ENCODE measurements at places on chromosomes 1 and 21. TPM values are rescaled to one million over a fixed set of nuclear protein-coding genes. Genes with fewer than 3 reads are reported as not detected.

TNFAIP8L2 gene
- not detected for total RNA-seq

PATJ gene
- total RNA-seq: 6.8 TPM

FCRL6 gene
- total RNA-seq: not detected

SLC22A15 gene
- 2.7 TPM for total RNA-seq

RPE65 gene
- not detected for total RNA-seq

ERRFI1 gene
- total RNA-seq: 13.2 TPM

ICOSLG gene
- total RNA-seq: 0.16 TPM

LCE2C gene
- total RNA-seq: not detected

MCOLN3 gene
- 6.9 TPM for total RNA-seq

AKT3 gene
- 23.3 TPM for total RNA-seq

PINK1 gene
- 99.6 TPM for total RNA-seq

FCRL5 gene
- total RNA-seq: not detected

C1orf94 gene
- total RNA-seq: not detected

CELF3 gene
- total RNA-seq: not detected

WNT3A gene
- not detected for total RNA-seq

NUAK2 gene
- 0.43 TPM for total RNA-seq

HPDL gene
- total RNA-seq: 0.26 TPM

RGS18 gene
- total RNA-seq: not detected

GMEB1 gene
- total RNA-seq: 4.1 TPM

A3GALT2 gene
- not detected for total RNA-seq

UBL4B gene
- 0.09 TPM for total RNA-seq

IL19 gene
- total RNA-seq: not detected

VANGL2 gene
- total RNA-seq: under 0.01 TPM

MTARC1 gene
- total RNA-seq: 0.86 TPM

FCGR2B gene
- total RNA-seq: not detected

TMEM54 gene
- total RNA-seq: 55.5 TPM

ODR4 gene
- 18.8 TPM for total RNA-seq

BNIPL gene
- 0.16 TPM for total RNA-seq

S100A10 gene
- total RNA-seq: 186 TPM

NBPF15 gene
- 41.5 TPM for total RNA-seq

OR2AK2 gene
- total RNA-seq: not detected

TFAP2E gene
- 0.16 TPM for total RNA-seq

PCP4L1 gene
- not detected for total RNA-seq

HES3 gene
- total RNA-seq: not detected

ZMYND12 gene
- total RNA-seq: 1.4 TPM

TNNI3K gene
- 3.9 TPM for total RNA-seq

Measured in bronchial smooth muscle cell (primary cell).